Nucleus accumbens (tissue), 56 donors: ENCODE measurements at places on chromosomes 11 and 22.

DNA sequence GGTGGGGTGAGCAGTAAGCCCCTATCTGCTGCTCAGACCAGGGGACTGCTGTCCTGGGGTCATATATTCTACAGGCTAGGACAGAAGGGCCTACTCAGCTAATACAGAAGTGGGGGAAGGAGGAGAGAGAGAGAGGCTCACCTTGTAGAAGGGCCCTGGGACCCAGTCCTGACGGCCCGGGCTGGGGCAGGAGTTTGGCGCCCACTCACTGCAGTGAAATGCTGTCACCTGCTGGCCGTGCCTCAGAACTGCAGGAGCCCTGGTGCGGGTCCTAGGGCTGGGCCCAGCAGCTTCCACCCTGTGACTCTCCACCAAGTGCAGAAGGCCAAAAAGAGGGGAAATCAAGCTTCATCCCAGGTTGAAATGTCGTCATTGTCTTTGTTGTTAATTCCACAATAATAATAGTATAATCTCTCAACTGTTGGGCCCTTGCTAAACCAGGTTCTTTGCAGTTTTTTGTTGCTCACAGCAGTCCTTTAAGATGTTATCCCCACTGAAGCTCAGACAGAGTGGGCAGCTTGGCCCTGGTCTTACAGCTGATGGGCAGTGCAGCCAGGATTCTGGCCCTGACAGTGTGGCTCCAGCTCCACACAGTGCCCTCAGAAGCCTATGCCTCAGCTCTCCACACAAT, 29.6 kb downstream of the TRIM29 start:
- peak; percentile 82 for DNase-seq

DNA sequence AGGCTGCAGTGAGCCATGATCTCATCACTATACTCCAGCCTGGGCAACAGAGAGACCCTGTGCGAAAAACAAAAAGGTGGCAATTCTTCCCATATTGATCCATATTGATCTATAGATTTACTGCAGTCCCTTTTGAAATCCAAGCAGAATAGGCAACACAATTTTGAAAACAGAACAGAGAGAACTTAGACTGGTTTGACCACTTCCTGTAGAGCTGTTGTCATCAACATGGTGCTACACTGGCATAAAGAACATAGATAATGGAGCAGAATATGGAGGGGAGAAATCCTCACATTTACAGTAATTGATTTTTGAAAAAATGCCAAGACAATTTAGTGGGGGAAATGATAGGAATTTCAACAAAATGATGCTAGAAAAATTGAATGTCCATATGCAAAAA, 34.1 kb downstream of the GRK3 start:
- DNase-seq = no peak

GRCh38 chr11:24297461-24297860, 199.4 kb upstream of the LUZP2 start:
- DNase-seq = no peak

GRCh38 chr11:12539572-12539971, 134.6 kb upstream of the TEAD1 start:
- no peak for DNase-seq

DNA sequence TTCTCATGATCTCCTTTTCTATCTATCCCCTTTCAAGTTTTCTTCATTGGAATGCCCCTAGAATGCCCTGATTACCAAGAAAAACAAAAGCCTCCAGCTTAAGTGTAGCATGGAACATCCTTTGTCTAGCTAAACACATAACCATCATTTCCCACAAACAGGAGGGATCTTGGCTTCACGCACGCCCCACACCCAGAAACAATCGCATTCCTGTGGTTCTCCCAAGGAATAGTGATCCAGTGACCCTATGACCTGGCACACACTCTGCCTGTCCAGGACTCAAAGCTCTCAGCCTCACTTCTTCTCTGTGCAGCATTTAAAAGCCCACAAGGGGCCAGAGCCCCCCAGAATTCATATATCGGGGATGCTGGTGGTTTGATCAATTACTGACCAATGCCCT, 9.3 kb upstream of the POU2AF1 start:
- DNase-seq = no peak

DNA sequence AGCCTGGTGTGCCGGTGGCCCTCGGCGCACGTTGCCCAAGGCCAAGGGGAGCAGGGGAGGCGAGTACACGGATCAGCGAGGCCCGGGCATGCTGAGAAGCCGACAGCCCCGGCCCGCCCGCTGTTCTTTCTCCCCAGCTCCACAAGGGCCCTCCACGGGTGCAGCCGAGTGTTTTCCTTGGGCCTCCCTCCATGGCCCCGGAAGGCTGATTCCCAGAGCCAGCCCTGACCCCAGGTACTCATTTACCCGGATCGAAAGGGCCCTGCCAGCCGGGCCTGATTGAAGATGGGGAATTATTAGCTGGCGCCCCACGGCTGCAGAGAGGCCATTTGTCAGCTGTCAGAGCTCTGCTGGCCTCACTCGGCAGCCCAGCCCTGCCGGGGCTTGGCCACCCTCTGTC, 53.1 kb downstream of the WNT7B start:
- DNase-seq = no peak

DNA sequence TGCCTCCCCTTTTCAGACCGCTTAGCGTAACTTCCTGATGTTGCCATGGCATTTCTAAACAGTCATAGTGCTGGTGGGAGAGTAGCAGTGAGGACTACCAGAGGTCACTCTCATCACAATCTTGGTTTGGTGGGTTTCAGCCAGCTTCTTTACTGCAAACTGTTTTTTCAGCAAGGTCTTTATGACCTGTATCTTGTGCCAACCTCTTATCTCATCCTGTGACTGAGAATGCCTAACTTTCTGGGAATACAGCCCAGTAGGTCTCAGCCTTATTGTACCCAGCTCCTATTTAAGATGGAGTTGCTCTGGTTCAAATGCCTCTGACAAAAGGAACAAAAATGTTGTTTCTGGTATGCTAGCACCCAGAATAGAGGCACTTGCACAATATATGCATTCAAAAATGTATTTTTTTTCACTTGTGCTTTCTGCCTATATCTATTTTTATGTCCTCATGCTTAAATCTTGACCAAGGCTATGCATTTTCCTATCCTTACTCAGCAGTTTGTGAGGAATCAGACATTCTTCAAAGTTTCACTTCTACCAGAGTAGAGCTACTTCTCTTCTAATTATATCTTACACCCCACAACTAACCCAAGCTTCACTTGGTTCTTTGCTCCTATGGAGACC, 16.1 kb upstream of the OR51M1 start:
- DNase-seq = no peak

DNA sequence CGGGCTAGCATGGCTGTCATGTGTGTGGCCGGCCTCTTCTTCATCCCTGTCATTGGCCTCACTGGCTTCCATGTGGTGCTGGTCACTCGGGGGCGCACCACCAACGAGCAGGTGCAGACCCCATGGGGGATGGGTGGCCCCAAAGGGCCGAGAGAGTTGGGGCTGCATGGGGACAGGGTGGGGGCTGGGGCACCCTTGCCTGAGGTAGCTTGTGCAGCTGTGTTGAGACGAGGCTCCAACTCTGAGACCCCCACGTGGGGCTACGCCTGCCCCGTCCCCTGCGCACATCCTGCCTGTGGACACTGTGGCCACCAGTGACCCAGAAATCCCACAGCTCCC, 8.5 kb downstream of the ZDHHC8 start:
- no peak for DNase-seq

DNA sequence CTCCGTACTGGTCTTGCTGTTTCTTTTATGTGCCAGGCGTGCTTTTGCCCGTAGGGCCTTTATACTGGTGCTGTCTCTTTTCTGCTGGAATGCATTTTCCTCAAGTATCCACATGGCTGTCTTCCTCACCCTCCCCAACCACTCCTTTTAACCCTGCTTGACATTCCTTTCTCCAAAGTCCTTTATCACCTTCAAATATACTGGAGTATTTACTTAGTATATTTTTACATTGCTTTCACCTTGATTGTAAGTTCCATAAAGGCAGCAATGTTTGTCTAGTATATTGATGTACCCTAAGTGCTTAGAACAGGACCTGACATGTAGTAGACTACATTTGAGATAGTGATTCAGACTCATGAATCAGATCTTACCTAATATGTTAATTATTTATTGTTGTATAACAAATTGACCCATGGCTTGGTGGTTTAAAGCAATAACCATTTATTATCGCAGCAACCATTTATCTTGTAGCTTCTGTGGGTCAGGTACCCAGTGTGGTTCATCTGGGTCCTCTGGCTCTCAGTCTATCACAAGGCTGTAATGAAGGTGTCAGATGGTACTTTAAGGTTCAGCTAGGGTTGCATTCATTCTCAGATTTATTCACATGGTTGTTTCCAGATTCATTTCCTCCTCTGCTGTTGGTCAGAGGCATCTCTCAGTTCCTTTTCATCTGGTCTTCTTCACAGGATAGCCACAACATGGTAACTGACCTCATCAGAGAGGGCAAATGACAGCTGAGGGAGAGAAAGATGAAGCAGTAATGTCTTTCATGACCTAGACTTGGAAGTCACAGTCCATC, 34.2 kb downstream of the DDX10 start:
- no peak for DNase-seq

GRCh38 chr22:22683668-22684361, 39.4 kb downstream of the GGTLC2 start:
- DNase-seq = no peak

DNA sequence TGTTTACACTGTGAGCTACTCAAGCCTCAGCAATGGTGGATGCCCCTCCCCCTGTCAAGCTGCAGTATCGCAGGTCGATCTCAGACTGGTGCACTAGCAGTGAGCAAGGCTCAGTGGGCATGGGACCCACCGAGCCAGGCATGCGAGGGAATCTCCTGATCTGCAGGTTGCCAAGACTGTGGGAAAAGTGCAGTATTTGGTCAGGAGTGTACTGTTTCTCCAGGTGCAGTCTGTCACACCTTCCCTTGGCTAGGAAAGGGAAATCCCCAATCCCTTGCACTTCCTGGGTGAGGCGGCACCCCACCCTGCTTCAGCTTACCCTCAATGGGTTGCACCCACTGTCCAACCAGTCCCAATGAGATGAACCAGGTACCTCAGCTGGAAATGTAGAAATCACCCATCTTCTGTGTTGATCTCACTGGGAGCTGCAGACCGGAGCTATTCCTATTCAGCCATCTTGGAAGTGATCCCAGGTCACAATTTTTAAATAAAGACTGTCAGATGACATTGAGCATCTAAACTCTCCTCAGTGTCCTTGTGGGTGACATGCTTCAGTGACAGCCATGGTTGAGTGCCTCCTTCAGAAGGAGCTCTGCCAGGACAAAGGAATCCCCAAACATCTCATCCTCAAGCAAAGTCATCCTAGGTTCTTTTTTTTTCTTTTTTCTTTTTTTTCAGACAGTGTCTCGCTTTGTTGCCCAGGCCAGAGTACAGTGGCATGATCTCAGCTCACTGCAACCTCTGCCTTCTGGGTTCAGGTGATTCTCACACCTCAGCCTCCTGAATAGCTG, 10.8 kb downstream of the SLC22A24 start:
- no peak for DNase-seq

DNA sequence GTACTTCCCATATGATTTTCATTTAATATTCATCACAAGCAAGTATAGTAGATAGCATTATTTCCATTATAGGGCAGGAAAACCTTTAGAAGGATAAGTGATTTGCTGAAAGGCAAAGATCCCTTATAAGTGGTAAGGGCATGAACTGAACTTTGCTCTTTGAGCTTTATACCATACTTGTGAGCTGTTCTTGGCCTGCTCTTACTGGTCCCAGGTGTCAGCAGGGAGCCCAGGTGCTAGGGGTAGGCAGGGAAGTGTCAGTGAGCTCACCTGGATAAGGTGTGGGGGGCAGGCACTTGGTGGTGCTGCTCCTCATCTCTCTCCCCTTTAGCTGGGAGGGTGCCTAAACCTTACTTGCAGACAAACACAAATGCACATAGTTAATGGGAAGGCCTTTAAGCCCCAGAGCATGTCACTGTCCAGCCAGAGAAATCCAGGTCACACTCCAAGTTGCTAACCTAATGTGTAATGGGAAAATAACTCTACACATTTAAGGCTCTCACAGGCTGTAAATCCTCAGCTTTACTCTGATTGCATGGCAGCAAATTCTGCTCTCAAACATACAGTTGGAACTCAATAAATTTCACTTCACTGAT, 114.4 kb downstream of the PLEKHA7 start:
- no peak for DNase-seq

- no peak for DNase-seq
Measured at GRCh38 chr22:24181996-24182899, 961 bp downstream of the SUSD2 start.

DNA sequence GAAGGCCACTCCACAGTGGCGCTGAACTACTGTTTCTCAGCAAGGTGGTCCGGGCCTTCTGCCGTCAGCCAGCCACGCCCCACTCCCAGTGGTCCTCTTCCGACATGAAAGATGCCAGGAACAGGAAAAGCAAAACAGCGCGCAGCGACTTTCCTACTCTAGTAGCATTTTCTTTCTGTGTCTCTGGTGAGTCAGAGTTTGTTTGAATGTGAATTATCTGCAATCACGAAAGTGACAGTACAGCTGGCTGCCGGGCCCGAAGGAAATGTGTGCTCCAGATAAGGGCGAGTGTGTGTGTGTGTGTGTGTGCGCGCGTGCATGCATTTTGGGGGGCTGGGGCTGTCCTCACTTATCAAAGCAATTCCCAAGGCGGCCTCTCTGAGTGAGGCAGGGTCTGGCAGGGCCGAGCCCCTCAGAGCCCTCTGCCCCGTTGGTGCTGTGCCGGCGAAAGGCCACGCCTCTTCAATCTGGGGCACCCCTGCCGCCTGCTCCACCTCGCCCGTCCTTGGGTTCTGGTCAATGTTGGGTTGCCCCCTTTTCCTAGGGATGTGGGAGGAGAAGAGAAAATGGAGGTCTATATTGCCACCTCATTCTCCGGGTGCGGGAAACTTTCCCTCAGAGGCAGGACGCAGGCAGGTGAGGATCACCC, 288.5 kb downstream of the KIRREL3 start:
- no peak for DNase-seq

DNA sequence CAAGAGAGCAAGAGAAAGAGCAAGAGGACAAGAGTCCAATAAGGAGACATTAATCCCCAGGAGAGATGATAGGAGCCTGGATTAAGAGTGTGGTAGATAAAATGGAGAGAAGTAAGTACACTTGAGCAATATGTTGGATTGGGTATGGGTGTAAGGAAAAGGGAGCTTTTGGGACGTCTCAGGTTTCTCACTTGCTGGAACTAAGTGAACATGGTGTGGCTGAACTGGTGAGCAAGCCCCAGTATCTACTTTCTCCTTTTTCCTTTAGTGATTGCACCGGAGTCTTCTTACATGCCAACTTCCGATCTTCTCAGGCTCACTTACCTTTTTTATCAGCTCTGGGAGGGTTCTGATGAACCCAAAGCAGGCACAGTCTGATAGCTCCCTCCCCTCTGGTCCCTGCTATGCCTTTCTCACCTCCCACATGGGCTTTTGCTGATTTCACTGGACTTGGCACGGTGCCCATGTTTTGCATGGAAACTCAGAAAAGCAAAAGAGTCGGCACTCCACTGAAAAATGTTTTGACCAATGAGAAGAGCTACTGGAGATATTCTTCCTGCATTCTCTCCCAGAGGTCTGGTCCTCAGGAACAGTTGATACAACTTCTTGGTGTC, 14.5 kb upstream of the APLNR start:
- DNase-seq = no peak
